ENCODE measurements at places on chromosomes 7 and 10. TPM values are rescaled to one million over a fixed set of nuclear protein-coding genes. Genes with fewer than 3 reads are reported as not detected.

KCP gene
- 0.31 TPM for total RNA-seq

DNA sequence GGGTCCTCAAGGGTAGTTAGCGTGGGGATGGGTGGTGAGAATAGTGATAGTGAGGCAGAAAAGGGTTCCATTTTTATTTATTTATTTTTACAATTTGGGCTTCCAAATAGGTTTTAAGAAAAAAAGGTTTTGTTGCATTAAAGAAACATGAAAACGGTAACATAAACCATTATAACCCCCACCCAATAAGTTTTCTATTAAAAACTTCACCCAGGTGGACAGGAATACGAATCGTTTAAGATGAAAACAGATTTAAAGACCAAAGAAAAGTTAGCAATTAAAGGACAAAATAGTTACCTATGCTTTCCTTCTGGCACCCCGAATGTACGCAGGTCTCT lies 78.7 kb downstream of the ZFAND4 start:
- DNase-seq: no peak

HOXA2 gene
- 0.13 TPM for total RNA-seq

GRCh38 chr10:84004221-84004620 lies 135.1 kb upstream of the GHITM start:
- DNase-seq: no peak

- no peak for DNase-seq
These were observed 260.6 kb downstream of the MAD1L1 start for GRCh38 chr7:1971946-1972654.

- DNase-seq: no peak
These were observed 422.8 kb downstream of the KCNMA1 start for GRCh38 chr10:77214799-77215198.

GRCh38 chr7:47350425-47350824 lies 231.5 kb downstream of the TNS3 start:
- no peak for DNase-seq

- no peak for DNase-seq
These were observed 71.1 kb upstream of the FZD1 start for GRCh38 chr7:91193141-91193540.

- no peak for DNase-seq
These were observed 157.9 kb upstream of the GRB10 start for GRCh38 chr7:50940621-50941020.

DNA sequence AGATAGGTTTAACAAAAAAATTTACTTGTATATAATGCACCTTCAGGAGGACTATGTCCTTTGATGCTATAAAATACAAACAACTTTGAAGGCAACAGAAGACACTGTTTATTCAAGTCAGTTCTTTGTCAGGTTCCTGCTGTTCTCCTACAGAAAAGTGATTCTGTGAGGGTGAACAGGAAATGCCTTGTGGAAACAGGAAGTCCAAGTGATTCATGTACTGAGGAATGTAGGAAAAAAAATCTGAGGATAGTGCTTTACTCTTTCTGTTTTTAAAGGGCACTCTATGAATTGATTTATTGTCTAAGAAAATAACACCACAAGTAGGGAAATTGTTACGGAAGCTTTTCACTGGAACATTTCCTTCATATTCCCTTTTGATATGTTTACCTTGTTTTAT lies 171.9 kb downstream of the HDAC9 start:
- no peak for DNase-seq

NUDT1 gene
- total RNA-seq: 15.4 TPM
